ENCODE measurements at places on chromosomes 16 and 17. TPM values are rescaled to one million over a fixed set of nuclear protein-coding genes. Genes with fewer than 3 reads are reported as not detected.

DNA sequence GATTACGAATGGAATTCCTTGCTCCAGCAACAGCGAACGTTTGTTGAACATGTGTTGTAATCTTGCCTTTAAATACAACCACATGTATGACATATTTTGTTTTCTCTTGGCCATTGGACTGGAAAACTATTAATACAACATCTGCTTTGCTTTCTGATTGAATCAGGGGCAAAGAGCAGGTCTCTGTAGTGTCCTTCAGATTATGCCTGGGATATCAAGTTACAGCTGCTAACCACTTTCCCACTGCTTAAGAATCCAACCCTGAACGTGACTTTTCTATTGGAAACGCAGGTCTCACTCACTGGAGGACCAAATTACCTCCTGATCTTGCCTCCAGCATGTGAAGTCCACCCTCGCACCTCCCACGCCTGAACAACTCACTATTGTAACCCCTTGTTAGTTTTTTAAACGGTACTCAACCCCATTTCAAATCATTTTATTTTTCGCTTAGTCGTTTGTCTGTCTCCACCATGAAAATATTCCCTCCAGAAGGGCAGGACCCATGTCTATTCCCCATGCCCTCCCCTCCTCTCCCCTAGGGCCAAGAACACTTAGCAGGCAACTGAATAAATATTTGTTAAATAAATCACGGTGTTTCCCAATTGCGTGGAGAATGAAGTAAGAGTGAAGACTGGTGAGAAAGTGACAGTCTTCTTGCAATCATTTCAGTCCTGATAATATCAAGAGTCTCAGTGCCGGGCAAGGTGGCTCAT lies 57.4 kb upstream of the MRTFB start:
- H3K27ac ChIP-seq = no peak overlapping the region
- H3K4me3 ChIP-seq = no peak overlapping the region
- no peaks in the 10 kb centered on the region for H3K4me1 ChIP-seq
- DNase-seq = no peak
- no peaks in the 10 kb centered on the region for H3K36me3 ChIP-seq

GRCh38 chr16:17261197-17261858 lies 209.4 kb downstream of the XYLT1 start:
- DNase-seq = no peak
- no peaks in the 10 kb centered on the region for H3K36me3 ChIP-seq
- H3K27ac ChIP-seq = no peak overlapping the region
- no peaks in the 10 kb centered on the region for H3K27me3 ChIP-seq
- peaks cover 18% of the 10 kb centered on the region for H3K4me1 ChIP-seq
- H3K4me3 ChIP-seq = no peak overlapping the region

DNA sequence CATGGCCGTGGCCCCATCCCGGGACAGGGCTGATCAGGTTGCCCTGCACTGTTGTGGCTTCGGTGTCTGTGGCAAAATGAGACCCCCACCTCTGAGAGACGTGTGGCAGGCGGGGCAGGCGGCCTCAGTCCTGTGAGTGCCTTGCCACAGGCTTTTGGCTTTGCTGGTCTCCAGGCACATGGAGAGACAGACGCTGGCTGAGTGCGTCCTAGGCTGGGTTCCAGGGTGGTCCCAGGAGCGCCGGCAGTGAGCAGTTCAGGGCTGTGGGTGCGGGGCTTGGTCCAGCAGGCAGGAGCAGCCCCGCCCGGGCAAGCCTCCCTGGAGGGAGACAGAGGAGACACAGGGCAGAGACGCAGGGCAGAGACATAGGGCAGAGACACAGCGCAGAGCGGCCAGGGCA lies 29.2 kb downstream of the SOX8 start:
- no peak for DNase-seq
- H3K36me3 ChIP-seq = no peaks in the 10 kb centered on the region
- H3K27me3 ChIP-seq = peaks cover 40% of the 10 kb centered on the region

DNA sequence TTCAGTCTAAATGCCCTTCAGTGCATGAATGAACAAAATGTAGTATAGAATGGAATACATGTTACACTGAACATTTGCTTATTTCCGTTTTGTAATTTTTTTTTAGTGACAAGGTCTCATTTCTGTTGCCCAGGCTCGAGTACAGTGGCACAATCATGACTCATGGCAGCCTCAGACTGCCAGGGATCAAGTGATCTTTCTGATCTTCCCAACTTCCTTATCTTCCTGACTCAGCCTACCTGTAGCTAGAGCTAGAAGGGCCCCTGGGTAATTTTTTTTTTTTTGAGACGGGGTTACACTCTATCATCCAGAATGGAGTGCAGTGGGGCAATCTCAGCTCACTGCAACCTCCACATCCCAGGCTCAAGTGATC lies 7.3 kb upstream of the SLX4 start:
- H3K36me3 ChIP-seq = no peaks in the 10 kb centered on the region
- no peak overlapping the region for H3K4me3 ChIP-seq
- no peak for DNase-seq
- no peaks in the 10 kb centered on the region for H3K27me3 ChIP-seq
- no peaks in the 10 kb centered on the region for H3K4me1 ChIP-seq
- H3K27ac ChIP-seq = no peak overlapping the region

GRCh38 chr16:13936596-13937081 lies 16.7 kb downstream of the ERCC4 start:
- H3K27me3 ChIP-seq = no peaks in the 10 kb centered on the region
- H3K4me1 ChIP-seq = no peaks in the 10 kb centered on the region
- peaks cover 100% of the 10 kb centered on the region for H3K36me3 ChIP-seq
- H3K4me3 ChIP-seq = no peak overlapping the region
- no peak for DNase-seq

DNA sequence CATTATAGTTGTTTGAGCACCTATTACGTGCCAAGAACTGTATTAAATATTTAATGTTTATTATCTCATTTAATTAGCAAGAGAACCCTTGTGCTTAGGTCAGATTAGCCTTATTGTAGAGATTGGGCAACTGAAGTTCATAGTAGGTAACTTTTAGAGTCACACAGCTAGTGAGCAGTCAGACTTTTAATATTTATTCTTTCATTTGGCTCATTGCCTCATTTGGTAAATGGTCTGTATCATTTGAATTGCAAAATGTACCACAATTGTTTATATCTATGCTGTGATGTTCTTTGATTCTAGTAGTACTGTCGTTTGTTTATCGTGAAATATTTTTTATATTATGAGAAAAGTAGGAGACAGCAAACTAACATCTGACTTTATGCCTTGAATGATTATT lies 7.6 kb downstream of the CLTC start:
- no peaks in the 10 kb centered on the region for H3K36me3 ChIP-seq
- H3K27ac ChIP-seq = peak overlapping the region; percentile 74
- H3K4me3 ChIP-seq = no peak overlapping the region
- no peaks in the 10 kb centered on the region for H3K27me3 ChIP-seq
- peaks cover 47% of the 10 kb centered on the region for H3K4me1 ChIP-seq

DNA sequence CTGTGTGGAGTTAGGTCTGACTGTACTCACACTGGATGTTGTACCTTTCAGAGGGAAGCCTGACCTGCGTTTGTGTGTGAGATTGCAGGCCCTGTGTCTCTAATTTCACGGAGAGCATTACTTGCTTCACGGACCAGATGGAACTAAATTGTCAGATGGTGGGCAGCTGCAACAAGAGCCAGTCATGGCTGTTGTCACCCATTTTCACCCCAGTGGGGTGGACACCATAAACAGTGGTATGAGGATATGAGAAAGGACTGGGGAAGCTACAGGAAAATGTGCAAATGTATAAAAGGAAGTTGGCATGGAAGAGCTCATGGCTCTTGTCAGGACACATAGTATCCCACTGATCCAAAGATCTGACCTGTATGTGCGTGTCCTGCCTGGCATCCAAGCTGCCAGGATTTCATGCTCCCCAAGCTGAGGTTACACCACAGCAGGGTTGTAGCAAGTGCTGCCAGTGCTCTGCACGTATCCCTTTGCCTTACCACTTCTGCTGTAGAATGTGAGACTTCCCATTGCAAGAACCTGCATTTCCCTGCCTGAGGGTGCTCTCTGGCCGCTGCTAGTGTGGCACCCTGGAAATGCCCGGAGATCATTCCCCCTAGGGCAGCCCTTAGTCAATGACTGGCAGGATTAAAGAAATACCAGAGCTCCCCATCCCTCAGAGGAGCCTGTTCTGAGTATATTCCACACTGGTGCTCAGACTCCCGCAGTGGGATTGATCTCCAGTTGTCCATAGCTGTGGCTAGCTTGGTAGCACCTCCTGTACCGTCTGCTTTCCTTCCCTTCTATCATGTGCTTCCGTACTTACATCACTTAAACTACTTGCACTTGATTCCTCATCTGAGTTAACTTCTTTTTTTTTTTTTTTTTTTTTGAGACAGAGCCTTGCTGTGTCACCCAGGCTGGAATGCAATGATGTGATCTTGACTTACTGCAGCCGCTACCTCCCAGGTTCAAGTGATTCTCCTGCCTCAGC lies 70.4 kb upstream of the TANC2 start:
- no peak for DNase-seq
- no peaks in the 10 kb centered on the region for H3K27me3 ChIP-seq
- no peak overlapping the region for H3K4me3 ChIP-seq
- H3K36me3 ChIP-seq = no peaks in the 10 kb centered on the region

The ENPP7 gene
- not detected for total RNA-seq

The ARHGDIG gene
- not detected for total RNA-seq

The CCDC200 gene
- total RNA-seq = not detected

DNA sequence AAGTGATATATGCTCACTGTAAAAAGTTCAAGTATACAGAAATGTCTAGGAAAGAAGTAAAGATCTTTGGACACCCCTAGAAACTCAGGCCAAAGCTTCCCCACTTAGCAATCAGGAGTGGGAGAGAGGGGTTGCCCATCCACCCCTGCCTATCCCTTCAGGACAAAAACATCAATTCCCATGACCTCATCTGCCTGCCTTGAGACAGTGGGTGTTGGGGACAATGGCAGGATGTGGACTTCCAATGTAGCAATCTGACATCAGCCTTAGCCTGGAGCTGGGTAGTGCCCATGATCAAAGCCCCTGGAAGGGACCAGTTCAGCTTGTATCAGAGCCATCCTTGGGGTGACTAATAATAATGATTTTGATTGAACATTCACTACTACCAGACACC lies 18.1 kb downstream of the ITPRIPL2 start:
- no peak for DNase-seq
- no peak overlapping the region for H3K4me3 ChIP-seq
- H3K27me3 ChIP-seq = no peaks in the 10 kb centered on the region
- peak overlapping the region; percentile 67 for H3K27ac ChIP-seq

DNA sequence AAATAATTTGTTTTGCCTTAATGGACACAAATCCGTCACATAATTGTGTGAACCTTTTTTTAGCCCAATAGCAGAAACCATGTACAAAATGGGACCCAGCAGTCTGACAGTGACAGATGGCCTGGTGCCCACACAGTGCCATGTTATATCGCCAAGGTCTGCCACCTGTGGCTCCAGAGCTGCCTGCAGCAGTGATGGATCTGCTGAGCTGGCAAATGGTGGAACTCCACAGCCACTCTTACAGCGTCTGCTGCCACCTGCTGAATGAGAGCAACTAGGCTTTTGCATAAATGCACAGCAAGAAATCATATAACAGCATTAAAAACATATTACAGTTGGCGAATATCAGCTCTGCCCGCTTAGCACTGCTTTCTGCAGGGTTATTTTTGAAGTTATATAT lies 59.4 kb downstream of the NUP93 start:
- H3K27ac ChIP-seq = no peak overlapping the region
- H3K4me3 ChIP-seq = no peak overlapping the region
- DNase-seq = no peak
- no peaks in the 10 kb centered on the region for H3K4me1 ChIP-seq

The GNG13 gene
- total RNA-seq = not detected

GRCh38 chr16:86789621-86790051 lies 211.3 kb downstream of the FOXL1 start:
- H3K4me1 ChIP-seq = no peaks in the 10 kb centered on the region
- no peaks in the 10 kb centered on the region for H3K36me3 ChIP-seq
- H3K27ac ChIP-seq = no peak overlapping the region
- no peak for DNase-seq

DNA sequence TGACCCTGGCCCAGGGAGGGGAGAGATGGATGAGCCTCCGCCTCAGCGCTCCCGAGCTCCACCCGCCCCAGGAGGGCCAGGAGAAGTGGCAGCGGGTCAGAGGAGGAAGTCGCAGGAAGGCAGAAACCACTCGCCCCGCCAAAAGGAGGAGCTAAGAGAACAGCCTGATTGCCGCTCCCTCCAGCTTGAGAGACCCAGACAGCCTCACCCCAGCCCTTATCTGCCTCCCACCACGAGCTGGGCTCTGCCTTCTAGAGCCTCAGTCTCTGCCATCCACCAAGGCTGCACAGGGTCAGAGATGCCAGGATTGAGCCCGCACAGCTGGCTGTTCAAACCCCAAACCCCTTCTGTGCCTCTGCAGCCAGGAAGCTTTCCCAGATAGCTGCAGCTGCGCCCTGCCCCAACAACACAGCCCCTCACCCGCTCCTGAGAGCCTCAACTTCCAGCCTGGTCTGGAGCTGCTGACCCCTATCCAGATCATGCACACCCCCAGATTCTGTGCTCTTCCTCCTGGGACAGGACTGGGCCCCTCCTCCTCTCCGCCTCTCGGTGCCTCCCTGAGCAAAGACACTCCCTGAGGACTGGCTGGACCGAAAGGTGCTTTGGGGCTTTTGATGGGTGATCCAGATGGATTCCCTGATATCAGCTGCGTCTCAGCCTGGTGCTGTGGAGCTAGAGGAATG lies 1.0 kb upstream of the ATP2A3 start:
- H3K27ac ChIP-seq = peak overlapping the region; percentile 97
- H3K36me3 ChIP-seq = no peaks in the 10 kb centered on the region
- H3K27me3 ChIP-seq = no peaks in the 10 kb centered on the region
- DNase-seq = peak; percentile 93
- H3K4me3 ChIP-seq = peak overlapping the region; percentile 91

The TBC1D3G gene
- 5.2 TPM for total RNA-seq

DNA sequence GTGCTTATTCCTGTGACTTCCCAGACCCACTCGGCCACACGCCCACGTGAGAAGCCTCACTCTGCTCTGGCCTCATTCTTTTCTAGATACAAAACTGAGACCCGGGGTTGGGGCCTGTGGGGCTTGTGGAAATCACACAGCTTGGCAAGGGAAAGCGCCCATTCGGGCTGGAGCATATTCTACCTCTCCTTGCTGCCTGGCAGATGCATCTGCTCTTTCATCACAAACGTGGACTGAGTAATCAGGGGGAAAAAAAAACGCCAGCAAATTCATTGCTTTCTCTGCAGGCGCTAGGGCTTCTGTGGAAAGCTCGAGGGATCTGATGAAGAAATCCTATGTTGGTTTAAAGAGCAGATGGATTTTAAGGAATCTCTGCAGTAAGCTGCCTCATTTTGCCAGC lies 44.4 kb downstream of the DNAH9 start:
- DNase-seq = no peak
- H3K27ac ChIP-seq = no peak overlapping the region
- no peaks in the 10 kb centered on the region for H3K27me3 ChIP-seq
- no peak overlapping the region for H3K4me3 ChIP-seq

The USP43 gene
- total RNA-seq = 0.26 TPM

GRCh38 chr17:78484271-78485246 lies 92.6 kb downstream of the DNAH17 start:
- peak; percentile 87 for DNase-seq
- H3K4me1 ChIP-seq = peaks cover 15% of the 10 kb centered on the region
- H3K27me3 ChIP-seq = no peaks in the 10 kb centered on the region
- peak overlapping the region; percentile 6 for H3K4me3 ChIP-seq
- no peaks in the 10 kb centered on the region for H3K36me3 ChIP-seq
- H3K27ac ChIP-seq = no peak overlapping the region
